ENCODE measurements at places on chromosomes 1 and 21.
A peak's percentile ranks its signal among the peaks of the same experiment; 100 is the strongest.

DNA sequence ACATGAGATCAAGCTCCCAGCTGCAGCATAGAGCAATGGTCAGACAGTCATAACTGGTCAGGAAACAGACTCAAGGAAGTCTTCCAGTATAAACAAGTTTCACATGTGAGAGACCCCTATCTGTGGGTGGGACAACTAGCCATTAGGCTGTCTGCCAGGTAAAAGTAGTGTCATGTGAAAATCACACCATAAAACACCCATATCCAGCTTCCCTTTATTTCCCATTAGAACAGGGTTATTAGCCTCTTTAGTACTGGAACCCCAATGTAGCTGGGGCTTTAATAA, 426.7 kb downstream of the KCNT2 start:
- DNase-seq: no peak

DNA sequence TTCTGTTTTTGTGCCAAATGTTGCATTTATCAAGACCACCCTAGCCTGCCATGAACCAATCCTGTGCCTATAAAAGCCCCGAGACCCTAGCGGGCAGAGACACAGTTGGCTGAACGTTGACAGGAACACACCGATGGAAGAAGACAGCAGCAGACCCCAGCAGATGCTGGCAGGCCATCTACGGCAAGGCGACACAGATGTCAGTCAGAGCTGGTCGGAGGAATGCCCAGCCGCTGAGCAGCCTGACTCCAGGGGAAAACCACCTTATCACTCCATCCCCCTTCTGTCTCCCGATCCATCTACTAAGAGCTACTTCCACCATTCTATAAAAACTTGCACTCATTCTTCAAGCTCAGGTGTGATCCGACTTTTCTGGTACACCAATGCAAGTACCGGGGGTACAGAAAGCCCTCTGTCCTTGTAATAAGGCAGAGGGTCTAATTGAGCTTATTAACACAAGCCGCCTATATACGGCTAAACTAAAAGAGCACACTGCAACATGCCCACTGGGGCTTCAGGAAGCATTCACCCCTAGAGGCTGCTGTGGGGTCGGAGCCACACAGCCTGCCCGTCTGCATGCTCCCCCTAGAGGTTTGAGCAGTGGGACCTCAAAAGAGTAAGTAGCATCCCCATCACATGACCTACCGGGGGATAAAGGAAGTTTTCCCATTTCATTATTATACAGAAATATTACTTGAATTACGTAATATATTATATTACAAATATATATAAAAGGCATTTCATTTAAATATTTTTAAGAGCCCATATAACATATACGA, 1156.3 kb upstream of the B3GALT2 start:
- no peak for DNase-seq

GRCh38 chr21:41167348-41168342, at the start of gene BACE2:
Gene BACE2, plus strand, starts transcription at chr21:41168160. Its CDS starts 104 bp downstream, at chr21:41168264.
- DNase-seq: peak; percentile 24

- no peak for DNase-seq
These were observed 34.0 kb upstream of the SSX2IP start for GRCh38 chr1:84724128-84724860.

- DNase-seq: peak; percentile 63
These were observed 13.8 kb upstream of the BOLA1 start for GRCh38 chr1:149885339-149886120.

DNA sequence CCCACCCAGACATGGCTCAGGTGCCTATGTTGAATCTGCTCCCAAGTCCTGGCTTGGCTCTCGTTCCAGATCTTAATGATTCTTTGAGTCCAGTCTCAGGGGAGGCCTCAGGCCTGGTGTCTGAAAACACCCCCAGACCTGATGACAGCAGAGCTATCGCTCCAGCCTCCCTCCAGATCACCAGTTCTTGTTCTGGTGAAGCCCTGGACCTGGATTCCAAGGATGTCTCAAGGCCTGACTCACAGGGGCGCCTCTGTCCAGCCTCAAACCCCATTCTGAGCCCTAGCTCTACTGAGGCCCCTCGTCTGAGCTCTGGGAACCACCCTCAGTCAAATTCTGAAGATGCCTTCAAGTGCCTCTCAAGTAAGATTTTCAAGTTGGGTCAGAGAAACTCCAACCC, 11.4 kb downstream of the MROH7 start:
- DNase-seq: no peak

DNA sequence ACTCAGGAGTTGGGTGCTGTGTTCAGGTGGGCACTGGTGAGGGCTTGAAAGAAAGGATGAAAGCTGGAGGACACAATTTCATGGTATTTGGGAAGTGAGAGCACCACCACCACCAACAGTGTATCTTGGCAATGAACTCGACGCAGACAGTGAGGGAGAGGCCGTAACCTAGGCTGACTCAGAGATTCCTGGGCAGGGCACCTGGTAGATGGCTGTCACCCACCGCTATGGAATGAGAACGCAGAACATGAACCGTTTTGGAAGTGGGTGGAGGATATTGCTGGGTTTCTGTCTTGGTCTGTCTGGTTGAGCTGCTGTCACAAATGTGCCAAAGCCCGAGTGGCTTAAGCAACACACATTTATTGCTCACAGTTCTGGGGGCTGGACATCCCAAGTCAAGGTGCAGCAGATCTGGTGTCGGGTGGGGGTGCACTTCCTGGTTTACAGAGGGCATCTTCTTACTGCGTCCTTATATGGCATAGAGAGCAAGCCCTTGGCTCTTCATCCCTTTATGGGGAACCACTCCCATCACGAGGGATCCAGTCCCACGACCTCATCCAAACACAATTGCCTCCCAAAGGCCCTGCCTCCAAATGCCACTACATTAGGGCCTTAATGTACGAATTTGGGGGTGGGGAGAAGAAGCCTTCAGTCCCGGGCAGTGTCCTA, 246.3 kb downstream of the SIPA1L2 start:
- no peak for DNase-seq

GRCh38 chr1:179082333-179082998, 596 bp downstream of the TOR3A start:
- no peak for DNase-seq

GRCh38 chr1:171115280-171115897, 24.7 kb downstream of the FMO3 start:
- DNase-seq: no peak

GRCh38 chr1:214823311-214824117, 220.5 kb downstream of the CENPF start:
- DNase-seq: no peak

- DNase-seq: no peak
These were observed at the start of gene FAM89A for GRCh38 chr1:231040019-231040799. Gene FAM89A, minus strand, starts transcription at chr1:231040254. Its CDS starts 43 bp downstream, at chr1:231040211.

- no peak for DNase-seq
These were observed 76.0 kb upstream of the PGD start for GRCh38 chr1:10322821-10323220.

DNA sequence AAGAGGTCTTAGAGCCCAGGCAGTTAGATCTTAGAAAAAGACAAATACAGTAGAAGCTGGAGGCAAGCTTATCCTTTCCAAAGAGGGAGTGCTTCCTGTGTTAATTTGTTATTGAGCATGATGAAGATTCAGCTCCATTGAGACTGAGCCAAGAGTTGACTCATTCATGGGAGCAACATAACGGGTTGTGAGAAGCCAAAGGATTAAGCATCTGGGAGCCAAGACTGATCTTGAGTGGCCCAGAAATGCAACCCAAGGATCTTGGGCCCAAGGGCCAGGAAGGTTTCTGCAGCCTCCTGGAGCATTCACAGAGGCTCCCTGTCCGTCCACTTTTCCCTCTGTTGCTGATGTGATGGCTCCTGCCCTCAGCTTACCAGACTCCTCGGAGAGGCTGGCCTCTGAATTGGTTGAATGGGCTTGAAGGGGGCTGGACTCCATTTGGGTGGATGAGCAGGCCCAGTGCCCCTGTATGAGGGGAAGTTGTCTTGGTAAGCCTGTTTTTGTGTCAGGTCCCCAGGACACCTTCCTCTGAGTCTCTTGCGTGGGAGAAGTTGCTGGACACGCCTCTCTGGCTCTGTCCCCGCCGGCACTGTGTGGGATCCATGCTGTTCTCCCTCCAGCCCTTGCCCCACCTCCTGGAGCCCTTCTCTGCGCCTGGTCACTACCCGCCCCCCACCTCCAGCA, 42.4 kb downstream of the PDE9A start:
- no peak for DNase-seq

DNA sequence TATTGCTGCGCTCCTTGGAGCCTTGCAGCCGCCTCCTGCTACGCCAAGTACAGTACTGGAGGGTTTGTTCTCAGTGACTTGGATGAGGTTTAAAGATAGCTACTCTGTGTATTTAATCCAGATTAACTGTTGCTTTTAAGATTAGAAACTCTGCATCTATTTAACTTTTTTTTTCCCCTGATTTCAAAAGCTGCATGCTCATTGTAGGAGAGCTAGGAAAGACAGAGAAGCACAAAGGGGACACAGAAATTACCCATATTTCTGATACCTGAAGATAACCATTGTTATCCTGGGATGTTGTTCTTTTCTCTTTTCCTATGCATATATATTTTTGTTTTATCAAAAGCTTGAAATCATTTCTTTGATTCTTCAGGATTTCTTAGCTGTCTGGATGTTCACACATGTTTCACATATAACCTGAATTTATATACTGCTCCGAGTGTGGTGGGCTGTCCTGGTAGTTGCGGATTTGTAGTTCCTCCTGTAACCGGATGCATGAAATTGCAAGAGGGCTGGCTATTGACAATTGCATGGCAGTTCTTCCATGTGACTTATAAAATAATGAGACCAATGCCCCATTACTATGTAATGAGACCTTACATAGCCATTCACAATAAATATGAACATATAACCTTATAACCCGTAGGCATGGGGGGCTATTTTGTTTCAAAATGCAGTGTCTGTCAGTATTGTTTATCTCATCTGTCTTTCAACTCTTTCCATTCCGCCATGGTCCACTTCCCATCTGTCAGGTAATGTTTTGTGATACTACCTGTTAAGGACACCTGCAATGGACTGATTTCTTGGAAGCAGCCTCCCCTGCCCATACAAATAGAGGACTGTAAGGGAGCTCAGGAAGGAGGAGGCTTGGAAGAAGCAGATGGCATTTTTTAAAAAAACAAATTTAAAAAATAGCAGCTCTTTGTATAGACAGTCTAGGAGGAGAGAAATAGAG, 1.4 kb downstream of the RAVER2 start:
- DNase-seq: no peak

- DNase-seq: no peak
These were observed 42.9 kb upstream of the ZNF326 start for GRCh38 chr1:89951766-89952604.

DNA sequence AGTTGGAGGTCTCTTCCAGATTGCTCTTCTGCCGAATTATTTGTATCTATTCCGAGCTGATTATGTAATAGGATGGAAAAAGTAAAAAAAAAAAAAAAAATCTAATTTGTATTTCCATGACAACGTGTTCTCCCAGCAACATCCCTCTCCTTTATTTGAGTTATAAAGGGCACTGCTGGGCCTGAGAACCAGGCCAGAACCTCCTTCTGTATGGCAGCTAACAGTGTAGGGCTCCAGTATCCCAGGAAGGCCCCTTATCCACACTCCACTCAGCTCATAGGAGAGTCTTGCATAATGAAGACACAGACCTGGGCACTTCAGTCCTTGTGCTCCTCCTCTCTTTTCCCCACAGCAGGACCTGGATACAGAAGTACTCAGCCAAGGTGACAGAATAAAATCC, 3.7 kb upstream of the IPO9 start:
- no peak for DNase-seq

GRCh38 chr21:45303091-45303615, 15.5 kb upstream of the POFUT2 start:
- no peak for DNase-seq

GRCh38 chr1:59669752-59670312, 144.9 kb upstream of the HOOK1 start:
- peak; percentile 79 for DNase-seq

GRCh38 chr1:3857791-3858129, 484 bp downstream of the DFFB start:
- DNase-seq: no peak

GRCh38 chr1:40413527-40414252, 36.6 kb upstream of the ZFP69B start:
- DNase-seq: no peak

GRCh38 chr1:232813760-232814159, 8.5 kb downstream of the MAP10 start:
- no peak for DNase-seq

DNA sequence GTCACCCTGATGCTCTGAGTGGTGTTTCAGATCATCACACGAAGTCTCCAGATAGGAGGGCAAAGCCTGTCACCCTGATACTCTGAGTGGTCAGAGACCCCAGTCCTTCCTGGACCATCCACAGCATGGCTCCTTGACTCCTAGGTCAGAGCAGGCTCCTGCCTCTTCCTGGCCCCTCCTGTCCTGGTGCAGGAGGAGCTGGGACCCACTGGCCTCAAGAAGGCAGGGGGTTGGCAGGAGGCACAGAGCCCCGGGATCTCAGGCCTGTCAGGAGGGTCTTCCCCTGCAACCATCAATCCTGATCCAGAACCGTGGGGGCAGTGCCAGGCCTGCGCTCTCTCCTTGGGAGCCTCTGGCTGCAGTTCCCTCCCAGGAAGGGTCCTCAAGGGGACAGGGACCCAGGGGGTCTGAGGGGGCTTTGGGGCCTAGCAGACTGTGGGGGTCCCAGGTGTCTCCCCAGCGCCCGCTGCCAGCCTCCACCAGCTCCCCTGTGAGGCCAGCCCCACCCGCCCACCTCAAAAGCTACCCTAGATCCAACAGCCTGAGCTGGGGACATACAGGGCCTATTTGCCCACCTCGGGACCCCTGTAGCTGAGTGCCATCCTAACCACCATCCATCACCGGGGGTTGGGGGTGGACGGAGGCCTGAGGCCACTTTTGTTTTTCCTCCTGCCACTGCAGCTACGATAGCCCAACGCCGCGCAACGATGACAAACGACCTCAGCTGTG, 27.5 kb downstream of the COL6A1 start:
- DNase-seq: no peak

- peak; percentile 35 for DNase-seq
These were observed 1211.6 kb upstream of the ADGRL4 start for GRCh38 chr1:80218112-80218511.

- DNase-seq: no peak
These were observed 15.9 kb downstream of the COL8A2 start for GRCh38 chr1:36109041-36109679.

DNA sequence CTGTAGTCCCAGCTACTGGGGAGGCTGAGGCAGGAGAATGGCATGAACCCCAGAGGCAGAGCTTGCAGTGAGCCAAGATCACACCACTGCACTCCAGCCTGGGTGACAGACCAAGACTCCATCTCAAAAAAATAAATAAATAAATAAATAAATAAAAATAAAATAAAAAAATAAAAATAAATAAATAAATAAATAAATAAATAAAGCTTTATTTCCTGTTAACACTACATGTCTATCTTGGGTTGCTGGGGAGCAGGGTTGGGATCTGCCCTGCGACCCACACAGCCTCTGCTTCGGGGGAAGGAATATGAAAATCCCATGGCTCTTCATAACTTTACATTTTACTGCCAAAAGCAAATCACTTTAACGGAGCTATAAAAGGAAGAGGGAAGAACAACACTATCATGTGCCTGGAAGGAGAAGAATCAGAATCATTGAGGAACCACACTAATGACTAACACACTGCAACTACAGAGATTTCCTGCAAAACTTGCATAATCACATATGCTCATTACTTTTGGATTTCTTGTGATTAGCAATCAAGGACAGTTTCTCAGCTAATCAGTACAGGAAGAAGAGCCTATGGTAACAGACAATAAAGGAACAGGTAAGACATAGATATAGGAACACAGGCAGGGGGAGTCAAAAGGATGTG, 72.8 kb upstream of the CD55 start:
- DNase-seq: no peak

Data from smooth muscle cell of the brain vasculature (primary cell).